ENCODE measurements at places on chromosomes 16 and 17. TPM values are rescaled to one million over a fixed set of nuclear protein-coding genes. Genes with fewer than 3 reads are reported as not detected.

GRCh38 chr16:27235055-27235937, 32.0 kb downstream of the KDM8 start:
- peak; percentile 80 for DNase-seq

SPNS1 gene
- 49.7 TPM for total RNA-seq

FBXW10 gene
- total RNA-seq = not detected

GRCh38 chr16:66923247-66923731, 2.0 kb downstream of the RRAD start:
- no peak for DNase-seq

C1QTNF8 gene
- not detected for total RNA-seq

GRCh38 chr16:85200471-85201278, 88.4 kb upstream of the CIBAR2 start:
- DNase-seq = no peak

DNA sequence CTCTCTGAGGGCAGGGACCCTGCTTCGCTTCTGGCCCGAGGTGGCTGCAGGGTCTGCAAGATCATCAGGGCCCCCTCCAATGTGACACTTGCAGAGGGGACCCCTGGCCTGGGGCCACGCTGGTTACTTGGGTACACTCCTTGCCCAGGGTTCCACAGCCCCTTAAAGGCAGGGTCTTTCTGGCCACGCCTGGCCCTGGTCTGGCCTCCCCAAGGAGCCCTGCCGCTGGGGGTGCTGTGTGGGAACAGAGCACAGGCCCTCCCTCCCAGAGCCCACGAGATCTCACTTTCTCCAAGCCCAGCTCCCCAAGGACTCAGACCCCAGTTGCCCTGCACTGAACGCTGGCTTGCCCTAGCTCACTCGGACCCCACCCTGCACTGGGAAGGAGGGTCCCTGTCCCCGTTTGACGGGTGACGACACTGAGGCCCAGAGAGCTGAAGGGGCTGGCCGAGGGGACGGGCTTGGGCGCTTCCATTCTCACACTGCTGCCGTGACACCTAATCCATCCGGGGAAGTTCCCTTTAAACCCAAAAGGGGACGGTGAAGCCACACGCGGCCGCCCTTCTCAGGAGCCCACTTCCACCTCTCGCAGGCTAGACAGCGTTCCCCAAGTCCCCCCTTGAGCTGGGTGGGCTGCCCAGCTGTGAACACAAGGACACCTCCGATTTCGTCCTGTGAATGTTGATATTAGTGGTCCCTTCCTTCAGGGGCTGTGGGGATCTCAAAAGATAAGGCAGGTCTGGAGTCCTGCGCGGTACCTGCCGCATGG, 26.9 kb upstream of the OSGIN1 start:
- DNase-seq = no peak

DNA sequence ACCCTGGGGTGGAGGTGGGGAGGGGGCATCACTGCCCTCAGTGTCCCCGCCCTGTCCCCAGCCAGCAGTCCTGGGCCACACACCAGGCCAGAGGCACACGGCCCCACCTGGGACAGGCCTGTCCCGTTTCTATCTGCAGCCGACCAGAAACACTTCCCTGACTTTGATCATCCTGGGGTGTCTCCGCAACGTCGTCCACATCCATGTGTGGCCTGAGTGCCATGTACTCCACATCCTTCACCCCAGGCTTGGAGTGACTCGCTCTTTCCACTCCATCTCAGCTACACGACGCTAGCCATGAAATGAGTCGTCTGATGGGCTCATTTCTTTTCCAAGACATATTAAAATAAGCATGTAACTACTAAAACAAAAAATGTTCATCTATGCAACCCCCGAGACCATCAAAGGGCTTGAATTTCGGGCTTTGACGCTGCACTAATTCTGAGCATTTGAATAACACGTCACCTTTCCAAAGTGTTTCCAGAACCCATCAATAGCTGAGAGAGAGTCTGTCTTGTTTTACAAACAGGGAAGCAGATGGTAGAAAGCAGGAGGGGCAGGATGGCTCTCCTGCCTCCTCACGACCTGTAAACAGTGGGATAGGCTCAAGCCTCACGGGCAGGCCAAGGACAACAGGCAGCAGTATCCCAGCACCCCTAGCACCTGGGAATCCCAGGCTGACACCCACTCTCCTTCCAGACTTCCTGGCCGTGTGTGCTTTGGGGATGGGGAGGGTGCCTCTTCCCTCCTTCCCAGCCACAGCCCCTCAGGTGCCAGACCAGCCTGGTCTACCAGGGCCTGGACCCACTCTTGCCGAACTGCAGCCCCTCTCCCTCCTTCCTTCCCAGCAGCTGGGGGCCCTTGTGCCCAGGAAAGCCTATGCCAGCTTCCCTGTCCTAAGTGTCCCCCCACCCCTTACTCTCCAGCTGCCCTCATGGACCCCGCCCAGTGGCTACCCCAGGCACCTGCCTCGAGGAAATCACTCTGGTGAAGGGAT, 20.0 kb upstream of the RASD1 start:
- no peak for DNase-seq

DNA sequence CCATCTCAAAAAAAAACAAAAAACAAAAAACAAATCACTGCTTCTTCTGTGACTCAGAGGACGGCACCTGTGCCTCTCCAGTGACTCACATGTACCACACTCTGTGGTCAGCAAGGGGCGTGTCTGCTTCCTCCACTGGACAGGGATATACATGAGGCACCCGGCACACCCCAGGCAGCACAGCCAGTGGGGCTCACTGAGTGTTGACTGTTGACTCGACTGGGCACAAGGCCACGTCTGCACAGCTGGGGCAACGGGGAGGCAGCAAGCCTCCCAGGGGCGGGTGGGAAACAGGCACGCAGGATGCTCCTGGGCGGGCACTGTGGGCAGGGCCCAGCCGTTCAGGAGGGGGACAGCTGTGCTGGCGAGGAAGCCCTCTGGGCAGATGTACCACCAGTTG, 64.1 kb downstream of the TIMM22 start:
- DNase-seq = peak; percentile 69

- DNase-seq = peak; percentile 51
Measured at GRCh38 chr16:66250686-66251431, 115.6 kb upstream of the CDH5 start.

ITGA2B gene
- total RNA-seq = not detected

GRCh38 chr16:14486520-14487303, 143.3 kb downstream of the PARN start:
- peak; percentile 89 for DNase-seq
